Fibroblast of skin of left quadriceps (primary cell): ENCODE measurements at places on chromosomes 3 and 15.

- peak; percentile 64 for DNase-seq
These were observed 35.8 kb downstream of the MGLL start for GRCh38 chr3:127786353-127787070.

- DNase-seq, result peak; percentile 92
These were observed 257.2 kb upstream of the NECTIN3 start for GRCh38 chr3:110814170-110815007.

DNA sequence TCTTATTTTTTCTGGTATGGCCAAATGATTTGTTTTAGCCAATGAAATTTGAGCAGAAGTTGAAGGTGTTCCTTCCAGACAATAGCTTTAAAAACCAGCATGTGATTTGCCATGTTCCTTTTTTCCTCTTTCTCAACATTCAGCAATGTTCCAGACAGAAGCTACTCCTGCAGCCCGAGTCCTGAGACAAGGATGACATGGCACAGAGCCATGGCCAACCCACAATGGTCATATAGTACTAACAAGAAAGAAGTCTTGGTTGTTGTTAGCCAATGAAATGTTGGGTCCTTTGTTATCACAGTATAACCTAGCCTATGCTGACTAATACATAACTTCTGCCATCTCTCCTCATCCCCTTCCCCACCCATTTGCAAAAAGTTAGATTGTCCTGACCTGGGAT, 211.1 kb upstream of the STT3B start:
- DNase-seq, result no peak

DNA sequence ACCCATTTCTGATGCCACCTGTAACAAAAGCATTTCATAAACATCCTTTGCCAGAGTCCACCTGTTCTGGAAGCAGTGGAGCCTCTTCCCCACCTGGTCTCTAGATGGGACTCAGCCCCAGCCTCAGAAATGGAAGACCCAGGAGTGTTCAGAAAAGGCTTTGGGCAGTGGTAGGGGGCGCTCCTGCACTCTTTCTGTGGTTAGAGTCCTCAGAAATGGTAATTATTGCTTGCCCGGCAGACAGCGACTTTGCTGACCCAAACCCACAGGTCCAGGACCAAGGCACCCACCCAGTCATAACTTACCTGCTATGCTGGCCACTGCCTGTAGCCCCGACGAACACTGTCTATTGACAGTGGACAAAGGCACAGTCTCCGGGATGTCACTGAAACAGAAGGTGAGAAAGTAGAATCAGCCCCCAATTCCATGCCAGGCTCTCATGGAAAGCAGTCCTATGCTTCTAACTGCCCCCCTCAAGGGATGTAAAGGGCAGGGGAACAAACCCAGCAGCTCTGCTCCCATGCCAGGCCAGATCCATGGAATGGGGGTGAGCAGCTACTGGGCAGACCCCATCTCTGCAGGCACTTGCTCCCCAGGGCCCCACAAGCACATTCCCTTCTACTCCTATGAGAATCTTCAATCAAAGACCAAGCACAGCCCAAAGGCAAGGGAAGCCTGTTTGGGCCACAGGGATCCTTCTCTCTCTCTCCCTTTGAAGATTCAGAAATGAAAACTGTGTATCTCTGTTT, 5.1 kb downstream of the ACAA1 start:
- no peak for DNase-seq

DNA sequence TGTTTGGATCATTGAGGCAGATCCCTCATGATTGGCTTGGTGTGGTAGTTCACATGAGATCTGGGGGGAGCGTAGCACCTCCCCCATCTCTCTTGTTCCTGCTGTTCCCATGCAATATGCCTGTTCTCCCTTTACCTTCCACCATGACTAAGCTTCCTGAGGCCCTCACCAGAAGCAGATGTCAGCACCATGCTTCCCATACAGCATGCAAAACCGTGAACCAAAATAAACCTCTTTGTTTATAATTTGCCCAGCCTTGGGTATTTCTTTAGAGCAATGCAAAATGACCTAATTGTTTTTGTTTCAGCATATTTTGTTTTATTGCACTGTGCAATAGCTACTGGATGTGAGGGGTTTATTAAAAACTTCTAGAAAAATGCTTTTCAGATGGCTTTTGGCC, 56.6 kb upstream of the CHST2 start:
- DNase-seq, result no peak

DNA sequence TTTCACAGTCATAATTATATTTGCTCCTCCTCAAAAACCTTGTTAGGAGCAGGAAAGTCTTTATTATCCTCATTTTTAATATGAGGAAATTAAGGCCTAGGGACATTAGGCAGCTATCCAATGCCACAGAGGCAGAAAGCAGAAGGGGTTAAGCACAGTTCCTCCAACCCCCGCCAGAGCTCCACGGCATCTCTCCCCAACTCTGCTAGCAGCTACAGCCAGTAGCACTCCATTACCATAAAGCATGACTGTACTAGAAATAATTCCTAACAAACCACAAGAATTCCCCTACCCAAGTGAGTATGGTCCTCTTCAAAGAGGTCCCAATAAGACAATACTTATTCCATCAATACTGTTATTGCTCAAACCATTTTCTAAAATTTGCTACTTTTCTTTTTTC, 9.8 kb downstream of the HEG1 start:
- peak; percentile 72 for DNase-seq

GRCh38 chr3:34203386-34203785, 405.0 kb downstream of the PDCD6IP start:
- no peak for DNase-seq

- DNase-seq, result no peak
These were observed 107.1 kb downstream of the MECOM start for GRCh38 chr3:169556349-169556870.

- no peak for DNase-seq
These were observed 246.1 kb downstream of the SI start for GRCh38 chr3:164832216-164832615.
